Stimulated activated CD8-positive, alpha-beta memory T cell treated with anti-CD3 and anti-CD28 coated beads, Interleukin-7, amount 100 ng/mL, for 1 hour (primary cell): ENCODE measurements at places on chromosomes 4 and X.

GRCh38 chr4:186449954-186450353 lies 105.4 kb downstream of the MTNR1A start:
- no peak for DNase-seq

DNA sequence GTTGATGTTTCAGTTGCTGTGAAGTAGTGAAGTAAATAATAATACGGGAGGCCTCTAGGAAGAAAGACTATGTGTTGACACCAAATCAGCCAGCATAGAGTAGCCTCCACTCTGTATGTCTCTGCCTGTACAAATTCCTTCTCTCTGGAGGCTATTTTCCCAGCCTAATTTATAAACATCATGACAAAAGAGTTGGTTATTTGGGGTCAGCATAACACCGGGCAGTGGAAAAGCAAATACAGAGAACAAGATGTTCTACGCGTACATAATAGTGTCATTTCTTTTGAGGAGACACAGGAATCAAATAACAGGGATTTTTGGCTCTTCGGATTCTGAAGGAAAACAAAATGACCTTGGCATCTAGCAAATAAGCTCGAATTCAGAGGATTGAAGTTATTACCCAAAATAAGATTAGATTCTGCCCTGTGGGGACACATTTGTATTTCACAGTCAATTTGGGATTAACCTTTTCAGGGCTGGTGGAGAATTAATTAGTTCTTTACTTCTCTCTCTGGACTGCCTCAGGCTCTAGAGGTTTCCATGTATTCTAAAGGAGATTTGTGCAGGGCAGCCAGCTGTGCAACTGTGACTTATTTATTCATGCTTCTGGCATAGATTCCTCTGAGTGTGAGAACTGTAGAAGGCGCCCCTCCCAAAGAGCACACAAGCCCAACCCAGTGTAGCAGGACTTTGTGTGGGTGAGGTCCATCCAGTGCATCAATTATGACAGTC lies 14.1 kb upstream of the SYTL4 start:
- no peak for DNase-seq

- DNase-seq, result no peak
Observed at GRCh38 chr4:76752861-76753501, 145.0 kb downstream of the SOWAHB start.

GRCh38 chr4:112813790-112814189 lies 176.8 kb downstream of the LARP7 start:
- DNase-seq, result no peak

DNA sequence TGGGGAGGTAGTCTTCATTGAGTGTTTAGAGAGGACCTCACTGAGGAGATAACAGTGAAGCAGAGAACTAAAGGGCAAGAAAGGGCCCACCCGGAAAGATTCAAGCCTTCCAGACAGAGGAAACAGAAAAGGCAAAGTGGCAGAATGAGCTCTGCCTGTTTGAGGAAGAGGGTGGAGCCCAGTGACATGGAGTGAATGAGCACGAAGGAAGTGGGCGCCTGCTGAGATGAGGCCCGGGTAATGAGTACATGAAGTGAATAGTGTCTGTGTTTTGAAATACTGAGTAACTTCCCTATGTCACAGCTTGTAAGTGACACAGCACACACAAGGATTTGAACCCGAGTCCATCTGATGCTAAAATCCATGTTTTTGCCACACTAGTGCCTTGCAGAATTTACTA lies 32.5 kb upstream of the TLR2 start:
- DNase-seq, result peak; percentile 11

DNA sequence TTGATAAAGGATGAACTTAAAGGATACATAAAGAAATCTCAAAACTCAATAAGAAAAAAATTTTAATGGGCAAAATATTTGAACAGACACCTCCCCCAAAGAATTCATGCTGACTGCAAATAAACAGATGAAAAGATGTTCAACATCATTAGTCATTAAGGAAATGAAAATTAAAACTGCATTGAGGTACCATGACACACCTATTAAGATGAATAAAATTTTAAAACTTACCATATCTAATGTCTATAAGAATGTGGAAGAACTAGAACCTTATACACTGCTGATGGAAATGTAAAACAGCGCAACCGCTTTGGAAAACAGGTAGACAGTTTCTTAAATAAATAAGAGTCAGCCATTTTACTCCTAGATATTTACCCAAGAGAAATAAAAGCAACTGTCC lies 266.8 kb upstream of the TET2 start:
- DNase-seq, result no peak

- DNase-seq, result no peak
Observed at GRCh38 chr4:119290598-119290997, 31.3 kb downstream of the FABP2 start.

GRCh38 chr4:103306870-103307375 lies 108.8 kb upstream of the CENPE start:
- DNase-seq, result no peak

GRCh38 chr4:89752932-89753598 lies 83.9 kb downstream of the SNCA start:
- no peak for DNase-seq

DNA sequence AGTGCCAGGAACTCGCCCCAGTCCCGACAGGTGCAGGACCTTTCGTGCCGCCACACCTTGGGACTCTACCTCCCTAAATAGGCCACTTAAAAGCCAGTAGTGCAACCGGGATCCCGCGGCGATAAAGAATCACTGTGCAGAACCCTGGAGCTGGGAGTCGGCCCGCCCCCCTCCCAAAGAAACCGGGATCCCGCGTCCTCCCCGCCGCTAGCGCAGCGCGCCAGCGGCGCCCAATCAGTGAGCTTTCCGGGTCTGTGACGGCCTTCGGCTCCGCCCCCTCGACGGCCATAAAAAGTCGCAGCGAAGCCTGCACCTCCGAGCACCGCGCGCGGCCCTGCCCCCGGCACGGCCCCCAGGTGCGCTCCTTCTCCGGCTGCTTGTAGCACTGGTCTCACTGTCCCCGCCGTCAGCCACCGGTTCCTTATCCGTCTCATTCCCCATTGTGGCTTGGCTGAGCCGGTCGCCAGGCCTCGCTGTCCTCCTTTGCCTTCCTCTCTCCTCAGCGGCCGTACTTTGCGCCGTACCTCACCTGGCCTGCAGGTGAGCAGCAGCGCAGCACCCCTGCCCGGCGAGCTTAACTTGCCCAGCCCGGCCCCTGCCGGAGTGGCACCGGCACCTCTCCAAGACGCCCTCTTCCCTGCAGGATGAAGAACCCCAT lies at the start of gene LRAT:
TSS of gene LRAT (plus strand) at position 318 of the 658 bp plus-strand sequence. CDS start at position 645, 327 bp downstream.
- DNase-seq, result no peak

DNA sequence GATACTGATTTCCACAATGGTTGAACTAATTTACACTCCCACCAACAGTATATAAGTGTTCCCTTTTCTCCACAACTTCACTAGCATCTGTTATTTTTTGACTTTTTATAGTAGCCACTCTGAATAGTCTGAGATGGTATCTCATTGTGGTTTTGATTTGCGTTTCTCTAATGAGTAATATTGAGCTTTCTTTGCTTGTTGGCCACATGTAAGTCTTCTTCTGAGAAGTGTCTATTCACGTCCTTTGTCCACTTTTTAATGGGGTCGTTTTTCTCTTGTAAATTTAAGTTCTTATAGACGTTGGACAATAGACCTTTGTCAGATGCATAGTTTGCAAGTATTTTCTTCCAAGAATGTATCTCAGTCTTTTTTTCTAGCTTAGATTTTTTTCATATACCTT lies 10.0 kb downstream of the FBXW7 start:
- DNase-seq, result no peak

DNA sequence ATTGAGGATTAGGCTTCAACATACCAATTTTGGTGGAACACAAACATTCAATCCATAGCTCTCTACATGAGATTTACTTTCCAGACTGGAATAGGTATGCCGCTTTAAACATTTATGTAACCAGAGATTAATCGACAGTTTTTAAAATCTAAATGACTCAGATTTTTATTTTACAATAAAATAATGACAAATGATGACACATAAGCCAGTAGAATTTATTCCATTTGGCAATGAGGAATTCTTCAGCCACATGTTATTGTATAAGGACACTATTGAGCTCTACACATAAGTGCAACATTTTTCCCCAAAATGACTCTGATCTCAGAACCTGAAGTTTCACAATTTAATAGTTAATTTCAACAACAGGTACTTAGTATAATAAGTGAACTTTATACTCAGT lies 227.0 kb upstream of the PRPS2 start:
- no peak for DNase-seq

DNA sequence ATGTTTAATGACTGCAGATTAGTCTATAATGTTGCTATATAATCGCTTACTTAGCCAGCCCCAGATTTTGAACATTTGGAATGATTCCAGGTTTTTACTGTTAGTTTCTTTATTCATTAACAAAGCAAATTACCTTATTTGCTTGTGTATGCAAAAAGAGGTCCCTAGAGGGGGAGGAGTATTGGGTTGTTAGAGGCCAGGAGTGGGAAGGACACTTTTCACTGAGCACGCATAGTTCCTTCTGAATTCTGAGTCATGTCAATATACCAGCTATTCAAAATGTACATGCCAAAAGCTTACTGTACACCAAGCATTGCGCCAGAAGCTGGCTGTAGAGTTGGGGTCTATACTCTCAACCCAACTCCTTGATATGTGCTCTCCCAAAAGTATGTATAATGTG lies 5.1 kb upstream of the DGAT2L6 start:
- no peak for DNase-seq

GRCh38 chr4:81314196-81314896 lies 99.3 kb upstream of the PRKG2 start:
- no peak for DNase-seq

GRCh38 chr4:27720010-27720766 lies 859.5 kb downstream of the STIM2 start:
- no peak for DNase-seq

DNA sequence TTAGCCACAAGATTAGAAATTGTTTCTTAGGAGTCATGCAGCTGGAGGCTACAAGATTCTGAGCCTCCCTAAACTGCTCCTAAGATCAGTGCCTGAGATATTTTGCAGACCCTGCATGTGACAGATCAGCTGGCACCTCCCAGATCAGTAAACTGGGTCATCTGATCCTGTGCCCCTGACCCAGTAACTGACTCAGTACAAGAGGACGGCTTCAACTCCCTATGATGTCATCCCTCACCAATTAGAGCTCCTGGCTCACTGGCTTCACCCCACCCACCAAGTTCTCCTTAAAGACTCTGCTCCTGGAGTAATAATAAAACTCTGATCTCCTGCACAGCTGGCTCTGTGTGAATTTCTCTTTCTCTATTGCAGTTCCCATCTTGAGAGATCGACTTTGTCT lies 45.4 kb upstream of the PNPLA4 start:
- DNase-seq, result no peak

- no peak for DNase-seq
Observed at GRCh38 chr4:59729321-59729720, 1470.8 kb upstream of the ADGRL3 start.

- no peak for DNase-seq
Observed at GRCh38 chrX:11899091-11899490, 141.1 kb downstream of the MSL3 start.

GRCh38 chrX:154990496-154990895 lies 32.0 kb downstream of the F8 start:
- no peak for DNase-seq

GRCh38 chr4:84878090-84878489 lies 88.4 kb downstream of the WDFY3 start:
- DNase-seq, result no peak

DNA sequence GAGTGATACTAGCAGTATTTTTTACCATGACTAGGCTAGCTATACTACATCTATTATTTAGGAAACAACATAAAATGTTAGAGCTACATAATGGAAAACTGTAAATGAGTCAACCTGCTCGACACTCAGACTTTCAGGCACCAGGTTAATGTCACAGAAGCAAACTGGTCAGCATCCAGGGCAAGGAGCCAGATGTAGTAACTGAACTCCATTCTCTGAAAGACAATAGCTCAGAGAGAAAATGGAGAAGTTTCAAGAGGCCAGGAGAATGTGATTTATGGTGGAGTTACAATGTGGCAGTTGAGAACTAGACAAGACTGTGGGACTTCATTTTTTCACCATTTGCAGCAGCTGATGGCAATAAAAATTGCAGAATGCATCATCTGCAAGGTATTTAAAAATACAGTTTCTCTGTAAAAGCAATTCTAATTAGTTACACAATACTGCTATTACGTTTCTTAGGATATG lies 342.7 kb upstream of the PABPC4L start:
- DNase-seq, result no peak

- no peak for DNase-seq
Observed at GRCh38 chr4:118173956-118174725, 139.9 kb downstream of the NDST3 start.

DNA sequence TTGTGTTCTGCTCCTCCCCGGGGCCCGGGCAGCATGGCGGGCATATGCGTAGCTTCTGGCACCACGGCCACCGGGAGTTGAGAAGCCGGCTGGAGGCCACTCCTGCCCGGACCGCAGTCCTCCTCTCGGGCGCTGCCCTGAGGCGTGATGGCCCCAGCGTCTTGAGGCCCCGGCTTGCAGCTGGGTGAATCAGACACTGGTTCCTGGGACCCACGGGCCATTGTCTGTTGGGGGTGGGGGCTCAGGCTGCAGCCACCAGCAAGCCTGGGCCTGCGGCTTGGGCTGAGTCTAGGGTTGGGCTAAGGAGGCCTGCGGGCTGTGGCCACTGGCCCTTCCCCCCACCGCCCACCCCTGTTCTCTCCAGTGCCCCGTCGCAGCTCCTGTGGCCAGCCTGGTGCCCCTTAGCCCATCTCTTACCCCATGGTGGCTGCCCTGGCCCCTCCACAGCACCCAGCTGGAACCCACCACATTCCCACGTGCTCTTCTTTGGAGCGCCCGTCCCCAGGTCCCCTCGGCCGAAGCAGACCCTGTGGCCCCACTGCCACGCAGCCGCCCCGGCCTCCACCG lies 6.7 kb upstream of the UVSSA start:
- no peak for DNase-seq

DNA sequence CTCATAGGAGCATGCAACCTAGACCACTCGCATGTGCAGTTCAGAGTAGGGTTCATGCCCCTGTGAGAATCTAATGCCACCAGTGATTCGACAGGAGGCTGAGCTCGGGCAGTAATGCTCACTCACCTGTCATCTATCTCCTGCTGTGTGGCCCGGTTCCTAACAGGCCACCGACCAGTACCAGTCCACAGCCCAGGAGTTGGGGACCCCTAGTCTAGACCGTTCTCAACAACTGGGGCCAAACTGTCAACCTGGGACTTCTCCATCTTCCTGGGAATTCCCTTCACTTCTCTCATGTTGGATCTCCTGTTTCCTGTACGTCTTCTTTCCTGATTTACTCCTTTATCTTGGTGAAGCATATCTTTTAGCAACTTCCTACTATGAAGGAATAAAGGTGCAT lies 79.4 kb upstream of the HELT start:
- DNase-seq, result no peak

DNA sequence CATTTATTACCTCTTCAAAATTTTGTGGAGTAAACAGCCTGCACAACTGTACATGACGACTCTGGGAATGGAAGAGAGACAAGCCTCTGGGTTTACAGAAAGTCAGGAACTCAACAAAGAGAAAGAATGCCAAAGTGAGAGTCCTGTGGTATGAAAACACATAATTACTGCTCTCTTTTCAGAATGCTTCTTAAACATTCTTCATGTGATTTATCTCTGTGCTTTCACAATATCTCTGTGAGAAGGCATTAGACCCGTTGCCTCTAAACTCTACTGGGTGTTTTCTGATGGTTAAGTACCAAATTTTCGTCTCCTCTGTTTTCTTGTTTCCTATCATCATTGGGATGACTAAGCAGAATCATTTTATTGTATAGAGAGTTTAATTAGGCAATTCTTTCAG lies 966.6 kb upstream of the SLIT2 start:
- DNase-seq, result no peak
